ENCODE measurements at places on chromosomes 11 and 22. TPM values are rescaled to one million over a fixed set of nuclear protein-coding genes. Genes with fewer than 3 reads are reported as not detected.

Gene PATL1
- 4.1 TPM for total RNA-seq

Gene CFL1
- 912 TPM for total RNA-seq

Gene CRYBB2
- total RNA-seq = not detected

Gene ELP4
- total RNA-seq = 12.2 TPM

Gene TREH
- total RNA-seq = not detected

Gene VSIG10L2
- total RNA-seq = 0.14 TPM

Gene C1QTNF4
- not detected for total RNA-seq

Gene RIBC2
- not detected for total RNA-seq

Gene FDX1
- total RNA-seq = 8.7 TPM

Gene PLAAT5
- total RNA-seq = 0.09 TPM

Gene BIRC2
- total RNA-seq = 35.1 TPM

Gene SGSM1
- total RNA-seq = 0.09 TPM
